Endodermal cell (in vitro differentiated cells): ENCODE measurements at places on chromosomes 7 and 10. TPM values are rescaled to one million over a fixed set of nuclear protein-coding genes. Genes with fewer than 3 reads are reported as not detected.

- H3K4me1 ChIP-seq: no peaks in the 10 kb centered on the region
- H3K36me3 ChIP-seq: no peaks in the 10 kb centered on the region
- no peak for DNase-seq
- no peak overlapping the region for H3K27ac ChIP-seq
- no peaks in the 10 kb centered on the region for H3K27me3 ChIP-seq
These were observed 166.8 kb downstream of the SUGCT start for GRCh38 chr7:40301486-40302068.

DNA sequence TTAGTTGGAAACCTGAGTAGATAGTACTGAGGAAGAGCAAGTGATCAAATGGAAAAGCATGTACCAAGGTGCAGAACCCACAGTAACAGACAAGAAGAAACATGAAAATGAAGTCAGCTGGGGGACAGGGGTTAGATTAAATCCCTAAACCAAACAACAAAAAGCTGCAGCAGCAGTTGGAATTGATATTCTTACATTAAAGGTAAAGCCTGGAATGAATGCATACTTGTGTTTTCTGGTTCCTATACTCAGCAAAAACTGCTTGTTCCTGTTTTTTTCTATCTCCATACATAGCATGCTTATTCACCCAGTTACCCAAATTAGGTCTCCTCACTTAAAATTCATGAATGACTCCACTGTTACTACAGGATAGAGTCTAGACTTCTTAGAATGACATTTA, 92.4 kb downstream of the TPST1 start:
- H3K36me3 ChIP-seq: peaks cover 22% of the 10 kb centered on the region
- DNase-seq: no peak
- peaks cover 11% of the 10 kb centered on the region for H3K4me1 ChIP-seq
- H3K4me3 ChIP-seq: peak overlapping the region; percentile 21
- no peaks in the 10 kb centered on the region for H3K27me3 ChIP-seq
- no peak overlapping the region for H3K27ac ChIP-seq

- no peak overlapping the region for H3K4me3 ChIP-seq
- DNase-seq: peak; percentile 57
- no peaks in the 10 kb centered on the region for H3K27me3 ChIP-seq
- H3K27ac ChIP-seq: no peak overlapping the region
- peaks cover 2% of the 10 kb centered on the region for H3K4me1 ChIP-seq
These were observed 66.4 kb downstream of the HK1 start for GRCh38 chr10:69344591-69345252.

DNA sequence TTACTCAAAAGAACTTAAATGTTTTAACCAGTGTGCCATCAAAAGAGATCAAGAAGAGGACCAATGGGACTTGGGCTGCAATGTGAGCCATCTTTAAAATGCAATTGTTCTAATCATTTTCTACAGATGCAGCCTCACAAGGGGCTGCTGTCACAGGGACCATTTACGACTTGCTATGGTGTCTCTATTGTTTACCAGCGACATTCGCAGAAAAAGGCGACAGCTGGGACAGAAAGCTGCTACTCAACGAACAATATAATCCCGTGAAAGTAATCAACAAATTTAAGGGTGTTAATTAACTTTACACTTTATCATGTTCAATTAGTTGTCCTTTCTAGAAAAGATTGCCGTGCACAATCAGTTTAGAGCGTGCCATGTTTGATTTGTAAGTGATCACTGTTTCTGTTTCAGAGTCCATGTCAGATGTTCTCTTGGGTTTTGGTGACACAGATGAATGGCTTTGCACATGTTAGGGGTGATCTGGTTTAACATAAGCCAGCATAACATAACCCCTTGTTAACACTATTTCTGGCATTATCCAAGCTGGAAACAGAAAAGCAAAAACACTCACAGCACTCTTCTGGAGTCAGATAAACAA, 110.8 kb downstream of the HIBADH start:
- peak overlapping the region; percentile 49 for H3K27ac ChIP-seq
- peaks cover 6% of the 10 kb centered on the region for H3K4me1 ChIP-seq
- H3K4me3 ChIP-seq: no peak overlapping the region
- no peak for DNase-seq
- H3K36me3 ChIP-seq: no peaks in the 10 kb centered on the region

CPA1 gene
- not detected in 2 replicates for total RNA-seq

DNA sequence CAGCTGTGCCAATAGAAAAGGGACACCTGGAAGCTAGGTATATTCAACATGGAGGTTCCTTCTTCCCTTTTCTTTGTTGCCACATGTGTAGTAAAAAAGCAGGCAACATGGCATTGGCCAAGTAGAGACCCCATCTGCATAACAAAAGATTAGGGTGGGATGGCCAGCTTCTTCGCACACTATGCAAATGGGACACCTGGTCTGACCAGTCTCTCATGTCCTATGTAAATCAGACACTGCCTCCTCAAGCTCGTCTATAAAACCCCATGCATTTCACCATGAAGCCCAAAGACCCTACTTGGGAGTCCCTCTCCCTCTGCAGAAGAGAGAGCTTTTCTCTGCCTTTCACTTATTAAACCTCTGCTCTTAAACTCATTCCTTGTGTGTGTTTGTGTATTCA, 53.9 kb downstream of the MYL10 start:
- no peaks in the 10 kb centered on the region for H3K36me3 ChIP-seq
- H3K27ac ChIP-seq: no peak overlapping the region
- no peaks in the 10 kb centered on the region for H3K27me3 ChIP-seq
- DNase-seq: peak; percentile 84

DHTKD1 gene
- 50.6 and 56.9 TPM in 2 replicates for total RNA-seq

GRCh38 chr10:25952857-25953256, 18.8 kb downstream of the MYO3A start:
- no peak for DNase-seq
- H3K36me3 ChIP-seq: peaks cover 29% of the 10 kb centered on the region
- no peaks in the 10 kb centered on the region for H3K27me3 ChIP-seq
